Natural killer cell (primary cell): ENCODE measurements at places on chromosomes 6 and 20.

DNA sequence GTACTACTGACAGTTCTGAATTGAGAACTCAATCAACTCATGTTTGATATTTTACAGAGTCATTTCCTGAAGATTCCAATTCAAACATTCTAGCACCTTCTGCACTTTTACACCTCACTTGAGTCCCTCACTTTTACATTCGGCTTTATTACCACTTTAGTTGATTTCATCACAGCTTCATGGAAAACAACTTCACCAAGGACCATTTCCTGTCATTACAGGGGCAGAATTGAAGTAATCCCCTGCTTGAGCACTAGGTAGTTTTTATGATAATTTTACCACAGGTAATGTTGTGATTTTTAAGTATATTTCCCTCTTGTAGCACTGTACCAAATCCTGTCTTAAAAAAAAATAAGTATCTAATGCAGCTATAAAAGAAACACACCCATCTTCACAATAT, 312.9 kb downstream of the BTBD9 start:
- no peak for DNase-seq

GRCh38 chr6:62904687-62905086, 306.6 kb upstream of the FKBP1C start:
- no peak for DNase-seq

GRCh38 chr6:130018744-130019325, 454 bp downstream of the L3MBTL3 start:
- DNase-seq, result peak; percentile 19

DNA sequence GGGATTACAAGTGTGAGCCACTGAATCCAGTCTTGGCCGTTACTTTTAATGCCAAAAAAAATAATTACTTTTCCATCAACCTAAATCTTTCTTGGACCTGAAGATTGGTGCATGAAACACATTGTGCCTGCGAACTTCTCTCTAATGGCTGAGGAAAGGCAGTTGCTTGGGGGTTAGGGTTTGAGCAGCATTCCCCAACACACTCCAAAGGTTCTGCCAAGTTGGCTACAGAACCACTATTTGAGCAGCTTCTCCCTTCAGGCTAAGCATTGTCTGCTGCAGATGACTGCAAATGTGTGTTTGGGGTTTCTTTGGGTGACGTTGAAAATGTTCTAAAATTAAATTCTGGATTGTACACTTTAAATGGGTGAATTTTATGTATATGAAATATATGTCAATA, 6.3 kb upstream of the LBP start:
- no peak for DNase-seq

GRCh38 chr6:134564705-134565104, 246.8 kb upstream of the SGK1 start:
- no peak for DNase-seq

- no peak for DNase-seq
Measured at GRCh38 chr6:41080621-41081020, 7.8 kb downstream of the NFYA start.

- peak; percentile 67 for DNase-seq
Measured at GRCh38 chr20:17612287-17612991, 42.6 kb downstream of the DSTN start.

- DNase-seq, result no peak
Measured at GRCh38 chr6:79512014-79512413, 25.2 kb downstream of the LCA5 start.
